CD4-positive, alpha-beta T cell (primary cell): ENCODE measurements at places on chromosomes 2 and 18.
A peak's percentile ranks its signal among the peaks of the same experiment; 100 is the strongest.

- DNase-seq, result no peak
- H3K27me3 ChIP-seq, result no peaks in the 10 kb centered on the region
- H3K4me3 ChIP-seq, result no peak overlapping the region
- H3K27ac ChIP-seq, result no peak overlapping the region
- no peaks in the 10 kb centered on the region for H3K36me3 ChIP-seq
Measured at GRCh38 chr18:11113046-11113548, 36.3 kb downstream of the PIEZO2 start.

DNA sequence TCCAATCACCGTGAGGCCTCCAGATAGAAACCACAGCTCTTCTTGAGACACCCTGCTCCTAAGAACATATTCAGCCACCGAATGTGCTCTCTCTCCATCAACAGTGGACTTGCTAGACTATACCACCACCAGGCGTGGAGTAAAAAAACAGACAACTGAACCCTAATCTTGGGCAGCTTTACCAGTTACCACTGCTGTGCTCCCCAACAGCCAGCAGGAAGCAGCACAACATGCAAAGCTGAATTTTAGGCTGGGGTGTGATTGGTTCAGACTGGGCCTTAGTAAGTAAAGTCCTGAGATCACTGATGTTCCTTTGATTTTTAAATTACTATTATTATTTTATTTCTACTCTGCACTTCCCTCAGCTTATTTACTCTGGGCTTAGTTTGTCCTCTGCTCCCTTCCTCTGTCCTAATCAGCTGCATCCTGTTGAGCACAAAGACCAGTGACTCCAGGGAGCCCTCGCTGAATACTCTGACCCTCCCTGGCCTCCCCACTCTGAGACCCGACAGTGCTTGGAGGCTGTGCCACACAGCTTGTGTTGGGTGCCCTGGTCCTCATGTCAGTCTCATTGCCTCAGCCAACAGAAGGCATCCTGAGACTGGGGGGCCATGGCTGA is 21.9 kb downstream of the MRPL35 start:
- no peak overlapping the region for H3K27ac ChIP-seq
- H3K27me3 ChIP-seq, result no peaks in the 10 kb centered on the region
- no peaks in the 10 kb centered on the region for H3K36me3 ChIP-seq
- peaks cover 18% of the 10 kb centered on the region for H3K4me1 ChIP-seq
- no peak overlapping the region for H3K4me3 ChIP-seq

DNA sequence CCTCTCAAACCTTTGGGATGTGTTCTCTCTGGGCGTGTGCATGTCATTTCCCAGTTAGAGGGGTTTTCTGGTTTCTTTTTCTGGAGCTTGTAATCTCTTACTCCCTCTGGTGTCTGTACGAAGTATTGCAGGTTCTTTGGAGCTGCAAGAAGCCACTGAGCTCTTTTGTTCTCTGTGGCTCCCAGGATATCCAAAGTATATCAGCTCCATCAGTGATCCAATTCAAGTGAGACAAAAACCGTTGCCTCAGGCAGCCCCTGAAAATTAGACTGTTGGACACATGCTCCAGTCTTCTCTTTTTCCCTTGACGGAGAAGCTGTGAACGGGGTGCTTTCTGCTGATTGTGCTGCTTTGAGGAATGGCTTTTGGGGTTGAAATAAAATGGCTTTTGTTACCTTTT is 59.0 kb upstream of the LDLRAD4 start:
- H3K27me3 ChIP-seq, result peaks cover 5% of the 10 kb centered on the region
- H3K4me1 ChIP-seq, result no peaks in the 10 kb centered on the region
- H3K27ac ChIP-seq, result no peak overlapping the region
- DNase-seq, result no peak

- peak overlapping the region; percentile 12 for H3K27ac ChIP-seq
- no peak overlapping the region for H3K4me3 ChIP-seq
- H3K4me1 ChIP-seq, result peaks cover 92% of the 10 kb centered on the region
- H3K36me3 ChIP-seq, result peaks cover 74% of the 10 kb centered on the region
- no peaks in the 10 kb centered on the region for H3K27me3 ChIP-seq
Measured at GRCh38 chr2:218224186-218224585, 7.2 kb downstream of the ARPC2 start.

GRCh38 chr2:190355968-190356644 is 12.7 kb downstream of the INPP1 start:
- H3K4me1 ChIP-seq, result peaks cover 3% of the 10 kb centered on the region
- no peak overlapping the region for H3K4me3 ChIP-seq
- no peaks in the 10 kb centered on the region for H3K36me3 ChIP-seq
- H3K27me3 ChIP-seq, result no peaks in the 10 kb centered on the region
- no peak overlapping the region for H3K27ac ChIP-seq

GRCh38 chr2:121098556-121098955 is 186.4 kb downstream of the TFCP2L1 start:
- H3K27me3 ChIP-seq, result no peaks in the 10 kb centered on the region
- H3K4me1 ChIP-seq, result no peaks in the 10 kb centered on the region
- no peaks in the 10 kb centered on the region for H3K36me3 ChIP-seq
- H3K4me3 ChIP-seq, result no peak overlapping the region

DNA sequence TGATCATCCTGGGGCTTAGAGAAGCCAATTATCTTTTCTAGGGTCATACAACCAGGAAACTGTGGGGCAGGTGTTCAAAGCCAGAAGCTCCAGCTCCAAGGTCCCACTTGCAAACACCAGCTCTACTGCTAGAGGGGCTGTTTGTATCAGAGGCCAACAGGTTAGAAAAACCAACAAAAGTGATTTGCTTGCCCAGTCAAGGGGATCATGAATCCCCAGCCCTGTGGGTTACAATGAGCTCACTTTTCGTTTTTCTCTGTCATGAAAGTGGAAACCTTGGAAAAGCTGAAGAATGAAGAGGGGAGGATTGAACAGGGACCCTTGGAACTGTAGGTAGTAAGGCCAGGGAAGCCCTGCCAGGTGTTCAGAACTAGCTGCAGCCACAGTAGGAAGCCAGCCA is 119.2 kb downstream of the SPP2 start:
- H3K27me3 ChIP-seq, result no peaks in the 10 kb centered on the region
- H3K27ac ChIP-seq, result no peak overlapping the region
- H3K4me3 ChIP-seq, result no peak overlapping the region
- peaks cover 4% of the 10 kb centered on the region for H3K4me1 ChIP-seq
- H3K36me3 ChIP-seq, result no peaks in the 10 kb centered on the region
- DNase-seq, result no peak

- peaks cover 3% of the 10 kb centered on the region for H3K4me1 ChIP-seq
- DNase-seq, result no peak
- H3K4me3 ChIP-seq, result no peak overlapping the region
- H3K27me3 ChIP-seq, result no peaks in the 10 kb centered on the region
- no peak overlapping the region for H3K27ac ChIP-seq
Measured at GRCh38 chr2:28445448-28446258, 50.2 kb upstream of the PLB1 start.

DNA sequence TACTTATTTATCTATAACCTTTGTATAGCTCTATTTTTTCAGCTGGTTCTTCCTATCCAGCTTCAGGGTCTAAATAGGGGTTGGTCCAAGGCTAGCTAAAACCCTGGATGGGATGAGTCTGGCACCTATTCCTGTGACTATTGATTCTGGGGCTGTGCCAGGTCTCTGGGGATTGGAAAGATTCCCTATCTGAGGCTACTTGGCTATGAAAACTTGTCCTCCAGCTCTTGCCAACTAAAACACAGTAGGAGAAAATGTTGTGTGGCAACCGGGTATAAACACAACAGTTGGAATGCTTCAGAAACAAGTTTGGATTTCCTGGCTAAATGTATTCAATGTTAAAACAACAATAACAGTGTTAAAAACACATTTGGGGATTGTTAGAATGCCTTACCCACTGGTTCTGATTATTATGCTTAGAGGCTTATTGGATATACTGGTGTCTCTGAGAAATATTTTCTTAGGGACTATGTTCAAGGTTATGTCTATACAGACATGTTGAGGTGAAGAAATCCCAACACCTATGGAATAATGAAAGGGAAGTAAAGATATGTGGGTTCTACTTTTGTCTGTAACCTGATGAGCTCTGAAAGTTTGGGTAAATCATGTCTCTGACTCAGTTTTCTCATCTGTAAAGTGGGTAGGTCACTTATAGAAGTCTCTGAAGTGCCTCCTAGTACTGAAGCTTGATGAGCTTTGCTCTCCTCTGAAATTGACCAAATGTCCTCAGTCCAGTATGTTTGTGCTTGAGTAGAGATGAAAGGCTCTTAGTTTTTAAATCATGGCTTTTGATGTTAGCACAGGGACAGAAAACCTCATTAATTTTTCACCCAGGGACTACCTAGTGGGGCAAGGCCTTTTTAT is 460.7 kb downstream of the MTX2 start:
- no peaks in the 10 kb centered on the region for H3K27me3 ChIP-seq
- no peak for DNase-seq
- no peaks in the 10 kb centered on the region for H3K36me3 ChIP-seq
- H3K4me1 ChIP-seq, result no peaks in the 10 kb centered on the region
- H3K4me3 ChIP-seq, result no peak overlapping the region
- no peak overlapping the region for H3K27ac ChIP-seq

- no peaks in the 10 kb centered on the region for H3K27me3 ChIP-seq
- H3K36me3 ChIP-seq, result peaks cover 100% of the 10 kb centered on the region
- DNase-seq, result no peak
Measured at GRCh38 chr2:190999949-191000665, 13.9 kb downstream of the STAT1 start.

DNA sequence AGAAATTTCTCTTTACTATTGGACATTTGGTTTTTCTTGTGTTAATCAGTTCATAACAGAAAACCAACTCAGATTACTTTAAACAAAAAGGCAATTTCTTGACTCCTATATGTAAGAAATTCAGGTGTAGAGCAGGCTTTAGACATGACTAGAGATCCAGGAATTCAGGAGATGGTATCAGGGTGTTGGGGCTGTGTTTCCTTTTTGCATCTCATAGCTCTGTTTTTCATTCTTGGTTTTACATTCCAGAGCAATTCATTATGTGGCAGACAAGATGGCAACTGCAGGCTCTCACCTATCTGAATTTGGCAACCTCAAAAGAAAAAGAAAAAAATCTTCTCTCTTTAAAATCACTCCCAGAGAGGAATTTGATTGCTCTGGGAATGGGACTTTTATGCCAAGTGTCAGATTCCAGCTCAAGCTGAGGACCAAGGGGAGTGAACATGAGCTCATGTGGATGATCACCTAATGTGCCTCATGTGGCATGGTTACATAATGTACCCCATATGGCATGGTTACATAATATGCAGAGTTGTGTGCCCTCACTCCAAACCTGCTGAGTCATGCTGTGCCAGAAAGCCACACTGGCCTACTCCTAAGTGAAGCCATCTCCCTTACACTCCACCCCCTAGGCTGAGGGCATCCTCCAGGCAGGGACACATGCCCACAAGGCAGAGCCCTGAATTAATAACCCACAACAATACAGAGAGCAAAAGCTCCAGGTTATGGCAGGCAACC is 282.7 kb downstream of the MBD2 start:
- H3K27ac ChIP-seq, result no peak overlapping the region
- no peaks in the 10 kb centered on the region for H3K36me3 ChIP-seq
- no peaks in the 10 kb centered on the region for H3K27me3 ChIP-seq
- H3K4me1 ChIP-seq, result no peaks in the 10 kb centered on the region
- no peak overlapping the region for H3K4me3 ChIP-seq

- no peak for DNase-seq
- no peaks in the 10 kb centered on the region for H3K36me3 ChIP-seq
- H3K4me1 ChIP-seq, result no peaks in the 10 kb centered on the region
- H3K4me3 ChIP-seq, result no peak overlapping the region
- no peaks in the 10 kb centered on the region for H3K27me3 ChIP-seq
- no peak overlapping the region for H3K27ac ChIP-seq
Measured at GRCh38 chr18:52582061-52582460, 242.1 kb downstream of the DCC start.

DNA sequence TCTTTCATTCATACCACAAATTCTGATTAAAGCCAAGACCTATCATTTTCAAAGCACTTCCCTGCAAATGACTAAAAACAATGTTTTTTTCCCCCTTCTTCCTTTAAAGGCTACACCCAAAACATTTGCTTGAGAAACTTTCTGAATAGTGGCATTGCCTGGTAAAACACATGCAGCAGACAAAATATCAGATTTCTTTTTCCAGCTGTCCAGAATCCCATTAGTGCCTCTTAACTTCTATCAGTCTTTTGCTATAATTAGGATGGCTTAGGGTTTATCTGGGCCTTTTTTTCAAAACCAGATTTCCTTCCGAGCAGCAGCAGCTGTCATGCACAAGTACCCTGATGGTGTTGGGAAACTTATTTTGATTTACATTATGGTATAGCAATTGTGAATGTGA is 50.6 kb downstream of the ALPK2 start:
- no peaks in the 10 kb centered on the region for H3K36me3 ChIP-seq
- no peak overlapping the region for H3K4me3 ChIP-seq
- no peak overlapping the region for H3K27ac ChIP-seq
- no peak for DNase-seq
- H3K4me1 ChIP-seq, result peaks cover 8% of the 10 kb centered on the region

- H3K36me3 ChIP-seq, result no peaks in the 10 kb centered on the region
- no peaks in the 10 kb centered on the region for H3K4me1 ChIP-seq
- H3K27me3 ChIP-seq, result peaks cover 1% of the 10 kb centered on the region
- DNase-seq, result no peak
Measured at GRCh38 chr2:39618736-39619135, 47.0 kb upstream of the TMEM178A start.

DNA sequence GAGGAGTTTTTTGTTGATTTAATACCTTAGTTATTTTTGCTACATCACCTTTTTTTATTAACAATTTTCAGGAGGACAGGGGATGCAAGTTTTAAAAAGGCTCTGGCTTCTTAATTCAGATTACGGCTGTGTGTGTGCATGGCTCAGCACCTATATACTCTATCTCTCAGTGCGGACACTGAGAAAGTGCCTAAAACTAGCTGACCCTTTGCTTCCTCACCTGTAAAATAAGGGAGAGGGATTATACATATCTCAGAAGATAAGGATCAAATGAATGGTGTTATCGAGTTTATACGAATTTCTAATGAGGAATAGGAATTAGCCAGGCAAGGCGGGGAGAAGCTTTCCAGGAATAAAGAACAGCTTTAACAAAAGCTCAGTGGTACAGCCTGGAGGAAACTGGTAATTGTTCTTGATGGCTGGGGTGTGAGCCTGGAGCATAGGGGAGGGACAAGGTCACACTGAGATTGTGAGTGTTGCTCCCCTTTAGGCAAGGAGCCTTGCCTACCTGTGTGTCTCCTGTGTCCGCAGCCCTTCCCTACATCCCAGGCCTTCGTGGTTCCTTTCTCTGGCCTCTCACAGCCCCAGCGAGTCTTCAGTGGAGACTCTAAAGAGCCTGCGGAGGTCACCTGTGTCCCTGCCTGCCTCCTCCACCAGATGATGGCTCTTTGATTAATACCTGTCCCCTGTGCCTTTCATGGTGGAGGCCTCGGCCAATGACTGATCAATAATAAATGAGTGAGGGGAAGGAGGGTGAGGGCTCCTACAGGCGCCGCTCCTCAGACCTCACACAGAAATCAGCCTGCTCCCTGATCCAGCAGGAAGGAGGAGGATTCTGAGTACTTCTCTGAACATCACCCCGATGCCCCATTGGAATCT is 92.7 kb downstream of the DDX1 start:
- no peaks in the 10 kb centered on the region for H3K4me1 ChIP-seq
- no peak overlapping the region for H3K4me3 ChIP-seq
- H3K36me3 ChIP-seq, result no peaks in the 10 kb centered on the region
- no peak overlapping the region for H3K27ac ChIP-seq
- no peaks in the 10 kb centered on the region for H3K27me3 ChIP-seq
- DNase-seq, result no peak
